Pancreas (tissue), 10 donors: ENCODE measurements at places on chromosomes 11 and 22. TPM values are rescaled to one million over a fixed set of nuclear protein-coding genes. Genes with fewer than 3 reads are reported as not detected.

Gene DGAT2
- total RNA-seq: 15.7 TPM

GRCh38 chr22:45503816-45504372 lies 1.2 kb downstream of the FBLN1 start:
- H3K36me3 ChIP-seq: no peaks in the 10 kb centered on the region
- no peak overlapping the region for H3K4me3 ChIP-seq
- no peak for DNase-seq
- H3K27me3 ChIP-seq: no peaks in the 10 kb centered on the region
- H3K27ac ChIP-seq: no peak overlapping the region

Gene PLA2G3
- total RNA-seq: not detected

DNA sequence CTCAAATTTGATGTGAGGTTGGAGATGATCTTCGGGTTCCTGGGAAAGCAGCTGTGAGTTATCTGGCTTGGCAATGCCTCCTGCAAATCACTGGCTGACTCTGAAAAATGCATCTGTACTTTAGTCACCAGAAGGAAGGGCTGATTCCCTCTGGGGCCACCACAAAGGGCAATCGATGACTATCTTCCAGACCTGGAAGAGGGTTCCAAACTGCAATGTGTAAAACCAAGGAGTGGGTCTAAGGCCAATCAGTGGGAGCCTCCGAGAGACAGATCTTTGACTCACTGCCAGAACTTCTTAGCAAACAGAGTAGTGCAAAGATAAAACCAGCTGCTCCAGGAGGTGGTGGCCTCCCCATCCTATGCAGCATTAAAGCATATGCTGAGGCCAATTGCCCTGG lies 29.1 kb upstream of the PAK1 start:
- no peak overlapping the region for H3K27ac ChIP-seq
- no peaks in the 10 kb centered on the region for H3K27me3 ChIP-seq
- no peaks in the 10 kb centered on the region for H3K36me3 ChIP-seq
- no peak overlapping the region for H3K4me3 ChIP-seq

GRCh38 chr11:76455331-76455730 lies 10.5 kb downstream of the EMSY start:
- H3K36me3 ChIP-seq: no peaks in the 10 kb centered on the region
- DNase-seq: no peak
- no peaks in the 10 kb centered on the region for H3K27me3 ChIP-seq
- peaks cover 5% of the 10 kb centered on the region for H3K4me1 ChIP-seq
- H3K27ac ChIP-seq: no peak overlapping the region
- no peak overlapping the region for H3K4me3 ChIP-seq
